Fibroblast of skin of left quadriceps (primary cell): ENCODE measurements at places on chromosomes 11 and 22.

GRCh38 chr11:14270690-14271542 is 88.1 kb downstream of the RRAS2 start:
- DNase-seq = no peak

DNA sequence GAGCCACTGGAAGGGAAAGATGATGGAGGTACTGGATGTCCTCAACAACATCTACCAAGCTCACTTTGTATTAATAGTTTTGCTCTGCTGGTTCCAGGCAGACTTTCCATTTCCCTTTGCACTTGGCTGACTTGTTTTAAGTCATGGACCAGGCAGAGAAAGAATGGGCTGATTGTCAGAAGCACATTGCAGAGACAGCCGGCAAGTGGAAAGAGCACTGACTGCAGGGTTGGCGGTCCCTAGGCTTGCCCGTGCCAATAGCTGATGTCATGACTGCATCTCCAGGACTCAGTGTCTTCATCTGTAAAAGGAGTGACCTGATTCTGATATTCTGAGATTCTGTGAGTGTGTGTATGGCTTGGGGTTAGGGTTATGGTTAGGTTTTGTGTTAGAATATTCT is 20.9 kb upstream of the NNMT start:
- DNase-seq = no peak

- no peak for DNase-seq
Observed at GRCh38 chr22:26213826-26214225, 44.6 kb downstream of the SEZ6L start.

- DNase-seq = peak; percentile 30
Observed at GRCh38 chr11:18633256-18634139, 644 bp downstream of the SPTY2D1 start.

DNA sequence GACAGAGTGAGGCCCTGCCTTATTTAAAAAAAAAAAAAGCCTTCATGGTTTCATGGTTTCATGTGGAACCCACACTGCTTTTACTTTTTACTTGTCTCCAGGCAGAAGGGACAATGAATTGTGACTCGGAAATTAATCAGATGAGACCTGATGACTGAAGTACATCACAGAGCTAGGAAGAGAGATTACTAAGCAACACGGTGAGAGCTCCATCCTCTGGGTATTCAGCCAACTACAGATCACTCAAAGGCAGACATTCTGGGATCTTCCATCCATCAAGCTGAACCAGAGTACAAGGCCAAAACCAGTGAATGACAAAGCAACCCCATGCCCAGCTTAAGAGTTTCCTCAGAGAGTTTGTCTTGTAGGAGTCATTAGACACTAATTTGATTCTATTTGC is 433.2 kb downstream of the SOX6 start:
- DNase-seq = no peak

DNA sequence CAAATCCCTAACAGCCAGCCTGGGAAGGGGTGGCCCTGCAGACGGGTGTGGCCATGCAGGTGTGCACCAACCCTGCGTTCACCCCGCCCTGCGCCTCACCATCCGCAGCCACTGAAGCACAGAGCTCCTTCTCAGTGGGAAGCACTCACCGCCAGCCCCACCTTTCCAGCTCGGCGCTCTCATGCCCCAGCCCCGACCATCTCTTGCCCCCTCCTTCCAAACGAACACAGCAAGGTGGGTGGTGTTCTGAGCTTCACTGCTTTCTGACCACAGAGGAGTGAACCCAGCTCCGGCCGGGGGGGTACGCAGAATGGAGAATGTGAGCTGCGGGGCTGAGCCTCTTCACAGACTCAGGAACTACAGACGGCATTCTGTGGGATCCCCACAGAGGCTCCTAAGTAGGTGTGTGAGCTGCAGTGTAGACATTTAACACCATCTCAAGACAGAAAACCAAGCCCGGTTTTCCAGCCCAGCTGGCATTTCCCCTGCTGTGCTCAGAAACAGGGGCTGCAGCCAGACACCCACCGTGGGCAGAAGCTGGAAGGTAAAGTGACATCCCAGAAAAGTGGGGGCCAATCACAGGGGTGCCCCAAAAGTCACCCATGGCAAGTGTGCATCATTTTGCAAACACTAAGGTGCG is 88.4 kb upstream of the RTL6 start:
- no peak for DNase-seq

DNA sequence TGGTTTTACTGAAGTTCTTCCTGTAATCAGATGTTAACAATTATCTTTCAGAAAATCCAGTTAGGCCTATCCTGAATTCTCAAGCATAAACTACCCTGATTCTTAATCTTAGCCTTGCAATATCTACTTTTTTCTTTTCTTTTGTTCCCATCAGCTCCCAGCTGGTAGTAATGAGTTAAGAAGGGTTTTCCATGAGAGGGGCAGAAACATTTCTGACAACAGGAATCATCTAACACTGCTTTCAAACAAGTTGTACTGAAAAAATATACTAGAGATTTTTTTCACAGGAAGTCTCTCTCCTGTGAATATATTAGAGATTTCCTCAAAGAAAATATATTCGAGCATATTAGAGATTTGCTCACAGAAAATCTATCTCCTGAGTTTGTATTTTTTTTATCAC is 3.3 kb upstream of the TRIM6 start:
- no peak for DNase-seq

DNA sequence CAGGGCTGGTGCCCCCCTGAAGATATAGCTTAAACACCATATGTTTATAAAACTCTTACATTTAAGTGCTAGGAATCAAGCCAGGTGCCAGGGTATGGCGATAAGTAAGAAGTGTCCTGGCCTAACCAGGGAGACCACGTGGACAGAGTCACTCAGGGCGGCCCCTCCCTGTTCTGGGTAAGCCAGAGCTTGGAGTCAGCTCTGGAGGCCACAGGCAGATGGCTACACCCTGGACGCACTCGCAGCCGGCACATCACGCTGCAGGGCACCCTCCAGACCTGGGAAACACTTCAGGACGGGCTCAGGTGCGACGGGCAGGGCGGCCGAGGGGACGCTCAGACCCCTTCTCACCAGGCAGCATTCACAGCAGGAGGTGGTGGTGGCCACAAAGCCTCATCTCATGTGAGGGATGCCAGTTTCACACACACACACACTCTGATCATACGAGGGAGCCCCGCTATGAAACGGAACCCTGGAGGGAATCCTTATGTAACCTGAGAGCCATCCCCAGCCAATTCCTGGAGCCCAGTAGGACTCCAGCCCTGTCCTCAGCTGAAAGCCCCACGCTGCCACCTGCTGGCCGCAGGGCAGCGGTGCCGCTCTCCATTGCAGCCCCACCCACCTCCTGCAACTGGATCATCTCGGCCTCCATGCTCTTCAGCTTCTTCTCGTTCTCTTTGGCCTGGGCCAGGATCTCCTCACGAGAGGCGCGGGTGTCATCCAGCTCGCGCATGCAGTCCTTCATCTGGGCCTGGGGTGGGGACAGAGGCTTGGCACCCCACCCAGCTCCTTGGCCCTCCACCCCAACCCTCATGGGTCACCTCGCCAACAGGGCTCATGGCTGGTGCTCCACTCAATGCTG is 33.4 kb downstream of the APOL1 start:
- DNase-seq = peak; percentile 34

- DNase-seq = no peak
Observed at GRCh38 chr11:119488256-119488995, 65.5 kb upstream of the THY1 start.

- peak; percentile 93 for DNase-seq
Observed at GRCh38 chr11:110425751-110426545, 3.8 kb upstream of the FDX1 start.
